ENCODE measurements at places on chromosomes 11 and 22.

- DNase-seq: no peak
Measured at GRCh38 chr11:32440916-32441315, 5.6 kb upstream of the WT1 start.

GRCh38 chr11:83819931-83820549, 533.9 kb upstream of the CCDC90B start:
- DNase-seq: no peak

DNA sequence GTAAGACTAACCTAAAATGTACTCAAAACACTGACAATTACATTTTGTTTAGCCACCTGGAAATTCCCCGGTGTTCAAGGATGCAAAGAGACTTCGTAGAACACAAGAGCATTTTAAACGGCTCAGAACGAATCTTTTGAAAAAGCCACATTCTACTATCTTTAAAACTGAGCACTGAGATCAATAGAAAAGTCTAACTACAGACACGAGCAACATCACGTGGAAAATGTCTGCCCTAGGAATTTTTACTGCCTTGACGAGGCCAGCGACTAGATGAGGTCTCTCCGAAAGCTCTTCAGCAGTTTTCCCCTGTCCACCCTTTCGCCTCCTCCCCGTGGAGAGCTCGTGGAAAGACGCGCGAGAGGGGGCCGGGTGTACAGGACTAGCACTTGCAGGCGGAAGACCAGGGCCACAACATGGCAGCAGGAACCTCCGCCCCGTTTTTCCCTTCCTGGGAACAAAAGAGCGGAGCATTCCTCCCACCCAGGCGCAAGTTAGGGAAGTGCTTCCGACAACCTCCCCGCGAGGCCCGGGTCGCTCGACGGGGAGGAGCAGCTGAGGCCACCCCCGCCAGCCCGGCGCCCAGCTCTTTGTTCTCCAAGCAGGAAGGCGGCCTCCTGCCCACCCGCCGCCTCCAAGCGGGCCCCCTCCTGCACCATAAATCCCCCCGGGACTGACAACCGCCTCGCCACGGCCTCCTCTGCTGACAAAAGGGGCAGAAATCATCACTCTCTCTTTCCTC, 1.1 kb downstream of the EIF4G2 start:
- DNase-seq: peak; percentile 52

GRCh38 chr11:9211322-9211721, 53.8 kb downstream of the DENND5A start:
- DNase-seq: no peak

- no peak for DNase-seq
Measured at GRCh38 chr11:47182380-47182779, 3.9 kb downstream of the PACSIN3 start.

GRCh38 chr11:27115051-27115650, 74.5 kb downstream of the BBOX1 start:
- DNase-seq: no peak

DNA sequence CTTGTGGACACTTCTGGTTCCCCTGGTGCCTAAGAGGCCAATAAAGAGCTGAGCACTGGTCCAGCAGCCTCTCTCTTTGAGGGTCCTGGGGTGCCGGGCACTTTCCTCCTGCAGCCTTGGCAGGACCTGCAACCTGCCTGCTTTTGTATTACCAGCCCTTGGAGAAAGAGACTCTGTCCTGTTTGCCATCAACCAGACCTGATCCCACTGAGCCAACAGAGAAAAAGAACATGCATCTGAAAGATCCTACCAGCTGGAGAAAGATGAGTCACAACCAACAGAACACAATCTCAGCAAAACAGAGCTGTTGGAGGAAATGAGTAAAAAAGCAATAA, 321.0 kb downstream of the DDX10 start:
- DNase-seq: no peak
